ENCODE measurements at places on chromosomes 3 and 15.

DNA sequence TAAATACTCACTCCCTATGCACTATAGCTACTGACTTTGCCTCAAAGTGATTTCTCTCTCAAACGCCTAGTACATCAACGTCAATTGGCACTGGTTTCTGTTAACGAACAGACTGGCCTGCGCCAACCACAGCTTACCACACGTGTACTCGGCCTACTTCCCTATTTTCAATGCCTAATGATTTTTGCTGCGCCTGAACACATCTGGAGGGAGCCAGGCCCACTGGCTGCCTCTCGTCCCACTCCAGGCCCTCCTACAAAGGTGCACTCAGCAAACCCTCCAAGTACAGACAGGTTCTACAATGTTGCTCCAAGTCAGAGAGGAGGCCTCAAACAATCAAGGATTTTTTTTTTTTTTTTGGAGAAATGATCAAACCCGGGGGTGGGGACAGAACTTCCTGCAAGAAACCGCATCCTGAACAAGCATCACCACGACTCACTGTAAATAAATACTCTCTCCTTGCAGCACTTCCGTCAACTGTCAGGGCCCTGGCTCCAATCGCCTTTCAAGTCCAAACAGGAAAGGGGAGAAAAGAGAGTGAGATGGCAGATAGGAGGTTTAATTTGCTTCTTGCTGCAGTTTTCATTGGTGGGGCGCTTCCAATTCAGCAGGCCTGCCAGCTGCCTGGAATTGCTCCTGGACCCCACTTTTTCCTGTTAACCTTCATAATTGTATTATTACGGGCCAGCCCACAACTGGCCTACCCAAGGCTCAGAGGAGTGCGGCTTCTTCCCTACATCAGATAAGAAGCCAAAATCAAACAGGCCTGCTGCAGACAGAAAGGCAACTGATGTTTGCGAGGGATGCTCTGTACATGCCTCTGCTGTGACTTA lies 139.3 kb downstream of the FOXP1 start:
- DNase-seq = no peak

DNA sequence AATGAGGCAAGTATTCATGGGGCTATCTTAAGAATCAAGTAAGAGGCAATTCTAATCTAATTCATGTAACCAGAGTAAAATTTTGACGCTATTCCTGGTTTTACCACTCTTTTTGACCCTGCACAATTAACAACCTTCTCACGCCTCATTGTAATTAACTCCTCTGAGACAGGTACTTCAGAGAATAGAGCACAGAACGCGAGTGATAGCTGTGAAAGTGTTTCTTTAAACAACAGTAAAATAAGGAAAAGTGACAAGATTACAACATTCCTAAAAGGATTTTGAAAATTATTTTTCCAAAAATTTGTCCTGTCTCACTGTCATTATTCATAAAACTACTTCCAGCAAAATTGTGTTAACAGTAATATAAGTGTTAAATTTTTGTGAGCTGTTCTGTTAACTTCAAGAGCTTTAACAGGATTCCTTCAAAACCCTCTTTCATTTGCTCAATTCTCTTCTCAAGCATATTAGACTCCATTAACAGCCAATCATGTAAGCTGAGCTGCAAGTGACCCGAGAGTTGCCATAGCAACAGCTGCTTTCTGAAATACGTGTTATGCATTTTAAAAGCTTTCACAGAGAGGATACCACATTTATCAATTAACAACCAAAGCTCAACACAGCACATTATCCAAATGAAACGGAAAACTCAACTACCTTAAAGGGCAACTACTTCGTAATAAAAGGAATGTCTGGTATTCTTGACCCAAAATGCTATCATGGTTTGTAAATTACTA lies 93.1 kb downstream of the STAG1 start:
- peak; percentile 64 for DNase-seq

GRCh38 chr3:123488645-123489347 lies 39.9 kb upstream of the ADCY5 start:
- DNase-seq = no peak

GRCh38 chr15:57323806-57324589 lies 52.3 kb upstream of the CGNL1 start:
- peak; percentile 57 for DNase-seq

DNA sequence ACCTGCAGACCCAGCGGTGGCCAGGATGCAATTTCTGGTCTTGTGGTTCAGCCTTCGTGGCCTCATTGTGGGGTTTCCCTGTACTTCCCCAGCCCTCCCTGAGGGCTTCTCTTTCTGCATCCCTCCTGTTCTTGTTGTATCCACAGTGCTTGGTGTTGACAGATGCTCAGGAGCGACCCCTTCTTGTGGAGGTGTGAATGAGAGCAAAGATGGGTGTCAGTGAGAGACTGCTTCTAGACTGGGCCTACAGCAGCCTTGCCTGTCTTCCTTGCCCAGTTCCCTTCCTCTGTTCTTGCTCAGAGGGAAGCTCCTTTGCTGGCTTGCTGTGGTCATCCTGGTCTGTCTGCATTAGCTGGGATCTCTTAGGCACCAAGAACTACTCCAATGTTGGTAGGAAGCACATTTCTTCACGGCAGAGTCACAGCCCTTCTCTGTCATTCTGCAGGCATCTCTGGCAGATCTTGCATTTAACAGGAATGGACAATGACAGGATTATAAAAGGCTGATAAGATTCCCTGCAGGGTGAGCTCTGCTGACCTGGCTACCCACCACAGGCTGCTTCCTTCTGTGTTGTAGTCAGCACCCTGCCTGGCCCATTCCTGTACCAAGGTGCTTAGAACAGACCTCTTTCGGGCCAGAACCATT lies 317.8 kb upstream of the C2CD4B start:
- peak; percentile 67 for DNase-seq

- no peak for DNase-seq
Measured at GRCh38 chr3:133561679-133562078, 11.8 kb upstream of the CDV3 start.

DNA sequence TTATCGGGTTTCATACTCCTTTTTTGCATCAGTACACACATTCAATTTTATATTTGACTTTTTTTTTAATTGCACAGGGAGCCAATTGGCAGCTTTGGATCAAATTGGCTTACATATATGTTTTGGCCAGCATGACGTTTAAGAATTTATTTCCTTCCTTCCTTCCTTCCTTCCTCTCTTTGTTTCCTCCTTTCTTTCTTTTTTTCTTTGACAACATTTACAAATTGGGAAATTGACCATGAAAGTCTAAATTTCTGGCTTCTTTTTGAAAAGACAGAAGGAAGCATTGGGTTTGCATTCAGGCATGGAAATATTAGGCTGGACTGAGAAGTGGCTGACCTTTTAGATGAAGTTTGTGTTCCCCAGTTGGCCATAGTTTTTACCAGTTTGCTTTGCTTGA lies 103.4 kb upstream of the IGSF10 start:
- DNase-seq = no peak

- no peak for DNase-seq
Measured at GRCh38 chr15:66298803-66299251, 5.5 kb downstream of the DIS3L start.

DNA sequence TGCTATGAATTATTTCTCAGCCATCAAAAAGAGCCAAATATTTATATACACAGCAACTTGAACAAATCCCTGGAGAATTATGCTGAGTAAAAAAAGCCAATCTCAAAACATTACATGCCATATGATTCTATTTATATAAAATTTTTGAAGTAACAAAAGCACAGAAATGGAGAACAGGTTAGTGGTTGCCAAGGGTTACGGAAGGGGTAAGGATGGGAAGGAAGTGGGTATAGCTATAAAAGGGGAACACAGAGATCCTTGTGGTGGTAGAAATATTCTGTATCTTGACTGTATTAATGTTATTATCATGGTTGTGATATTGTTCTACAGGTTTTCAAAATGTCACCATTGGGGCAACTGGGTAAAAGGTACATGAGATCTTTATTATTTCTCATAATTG lies 62.3 kb upstream of the ASB14 start:
- DNase-seq = no peak

DNA sequence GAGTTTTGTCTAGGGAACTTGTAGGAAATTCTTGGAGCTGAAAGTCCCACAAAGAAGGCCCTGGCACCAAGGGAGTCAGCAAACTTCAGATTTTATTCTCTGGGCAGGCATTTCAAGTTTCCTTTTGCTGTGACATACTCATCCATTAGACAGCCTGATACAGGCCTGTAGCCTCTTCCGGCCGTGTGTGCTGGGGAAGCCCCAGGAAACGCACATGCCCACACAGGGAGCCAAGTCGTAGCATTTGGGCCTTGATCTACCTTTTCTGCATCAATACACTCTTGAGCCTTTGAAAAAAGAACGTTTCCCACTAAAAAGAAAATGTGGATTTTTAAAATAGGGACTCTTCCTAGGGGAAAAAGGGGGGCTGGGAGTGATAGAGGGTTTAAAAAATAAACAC lies 15.0 kb downstream of the TIGIT start:
- DNase-seq = no peak

- DNase-seq = no peak
Measured at GRCh38 chr15:59166166-59166565, 40.5 kb upstream of the LDHAL6B start.

DNA sequence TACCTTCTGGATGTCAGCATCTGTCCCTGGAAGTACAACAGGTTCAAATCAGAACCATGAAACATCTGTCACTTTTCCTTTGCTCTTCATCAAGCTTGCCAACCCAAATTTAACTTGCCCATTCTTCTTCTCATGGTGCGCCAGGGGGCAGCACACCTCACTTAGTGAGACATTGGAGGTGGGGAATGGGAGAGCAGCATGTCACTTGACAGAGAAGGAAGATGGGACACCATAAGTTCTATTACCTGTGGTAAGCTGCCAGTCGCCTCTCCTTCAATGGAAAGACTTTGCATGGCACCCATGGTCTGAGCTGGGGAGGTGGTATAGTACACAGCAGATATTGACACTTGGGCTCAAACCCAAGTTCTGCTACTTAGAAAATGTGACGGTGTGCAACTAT lies 2.9 kb downstream of the SCN5A start:
- DNase-seq = peak; percentile 78

DNA sequence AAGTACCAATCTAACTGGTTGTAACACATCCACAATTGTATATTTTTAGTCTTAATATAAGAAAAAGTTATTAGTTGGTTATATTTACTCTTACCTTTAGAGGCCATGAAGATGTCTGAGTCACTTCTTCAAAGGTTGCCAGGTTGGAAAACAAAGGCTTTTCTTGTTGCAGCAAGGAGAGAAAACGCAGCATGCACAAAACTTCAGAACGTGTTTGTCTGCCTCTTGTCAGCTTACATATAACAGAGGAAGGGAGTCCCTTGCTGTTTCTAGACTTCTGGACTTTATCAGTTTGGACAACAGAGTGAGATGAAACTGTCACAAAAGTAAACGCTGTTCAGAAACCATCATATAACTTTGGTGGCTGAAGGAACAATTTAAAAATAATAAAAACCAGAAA lies at the start of gene PLSCR5:
PLSCR5 (minus strand) TSS at position 241 of the 400 bp plus-strand sequence; CDS start at position 107, 134 bp downstream.
- DNase-seq = peak; percentile 30

DNA sequence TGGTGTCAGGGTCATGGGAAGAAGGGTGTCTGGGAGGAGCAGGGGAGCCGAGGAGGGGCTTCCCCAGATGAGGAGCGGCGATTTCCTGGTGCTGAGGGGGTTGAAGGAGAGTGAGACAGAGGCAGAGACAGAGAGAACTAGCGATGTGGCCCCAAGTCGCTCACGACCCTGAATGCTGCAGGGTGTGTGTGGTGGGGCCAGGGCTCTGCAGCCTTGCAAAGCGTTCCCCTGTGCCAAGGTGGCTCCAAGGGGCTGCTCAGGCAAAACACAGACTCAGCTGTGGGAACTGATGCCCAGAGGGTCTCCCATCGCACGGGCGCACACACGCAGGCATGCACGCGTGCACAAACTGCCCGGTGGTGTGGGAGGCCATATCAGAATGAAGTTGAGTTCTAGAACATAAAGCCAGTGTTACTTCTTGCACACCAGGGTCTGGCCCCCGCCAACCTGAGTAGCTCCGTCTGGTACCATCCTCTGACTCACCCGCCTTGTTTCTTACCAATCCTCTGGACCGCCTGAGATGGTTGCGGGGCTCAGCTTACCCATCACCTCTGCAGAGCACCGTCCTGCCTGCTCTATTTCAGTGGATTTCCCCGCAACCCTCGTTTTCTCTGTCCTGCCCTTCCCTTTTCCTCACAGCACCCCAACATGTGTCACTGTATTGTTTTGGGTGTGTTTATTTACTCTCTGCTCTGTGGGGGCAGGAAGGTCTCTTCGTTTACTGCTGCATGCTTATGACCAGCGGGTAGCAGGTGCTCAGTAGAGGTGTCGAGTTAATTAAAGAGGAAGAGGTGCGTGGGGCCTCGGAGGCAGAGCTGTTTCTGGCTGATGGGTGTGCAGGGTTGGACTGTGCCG lies 4.5 kb downstream of the MELTF start:
- DNase-seq = no peak

- DNase-seq = no peak
Measured at GRCh38 chr15:89998141-89998661, 2.9 kb upstream of the ZNF710 start.

GRCh38 chr3:127729556-127730056 lies 56.9 kb downstream of the ABTB1 start:
- no peak for DNase-seq

- DNase-seq = no peak
Measured at GRCh38 chr3:85475346-85475745, 516.6 kb downstream of the CADM2 start.

GRCh38 chr3:117618462-117618861 lies 908.9 kb downstream of the TUSC7 start:
- DNase-seq = no peak

GRCh38 chr15:84818261-84819131 lies 1.3 kb downstream of the ALPK3 start:
- DNase-seq = peak; percentile 19

GRCh38 chr3:80142714-80143113 lies 374.9 kb upstream of the ROBO1 start:
- no peak for DNase-seq

DNA sequence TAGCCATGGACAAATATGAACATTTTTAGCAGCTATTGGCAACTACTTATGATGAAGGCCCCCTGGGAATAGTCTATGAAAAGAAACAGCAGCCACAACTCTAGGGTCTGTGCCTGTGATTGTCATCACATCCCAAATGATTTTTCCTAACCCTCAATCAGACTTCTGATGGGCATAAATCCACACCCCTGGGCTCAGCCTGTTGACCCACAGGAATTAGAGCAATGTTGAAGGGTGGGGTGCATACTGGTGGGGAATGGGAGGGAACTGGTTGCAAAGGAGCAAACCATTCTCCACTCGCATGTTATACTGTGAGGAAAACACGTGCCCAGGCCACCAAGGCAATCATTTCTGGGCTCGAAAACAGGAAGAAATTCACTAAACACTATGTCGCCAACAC lies 106.5 kb upstream of the CTNNB1 start:
- no peak for DNase-seq

- no peak for DNase-seq
Measured at GRCh38 chr3:188174317-188175044, 20.5 kb downstream of the LPP start.

GRCh38 chr3:172946061-172946460 lies 195.0 kb downstream of the SPATA16 start:
- DNase-seq = no peak

DNA sequence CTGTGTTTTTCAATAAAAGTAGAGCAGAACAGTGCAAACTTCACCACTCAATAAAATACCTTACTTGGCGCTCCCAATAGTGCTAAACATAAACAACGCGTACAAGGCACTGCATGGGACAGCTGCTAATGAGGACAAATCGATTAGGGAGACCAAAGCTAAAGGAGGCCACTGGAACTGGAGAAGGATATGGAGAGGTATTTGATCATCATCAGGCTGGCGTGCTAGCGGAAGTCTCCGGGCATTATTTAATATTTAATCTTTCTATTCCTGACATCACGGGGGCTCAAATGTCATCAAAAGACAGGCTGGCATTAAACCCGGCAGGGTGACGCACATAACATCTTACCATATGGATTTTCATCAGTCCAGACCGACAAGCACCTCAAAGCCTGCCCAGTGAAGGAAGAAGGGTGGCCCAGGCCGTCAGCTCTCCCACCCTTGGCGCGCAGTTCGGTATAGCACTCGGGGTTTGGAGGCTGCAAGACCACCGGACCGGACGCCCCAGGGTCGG lies 604 bp downstream of the CCPG1 start:
- DNase-seq = peak; percentile 69

Measured in SK-MEL-5 (cell line).